ENCODE measurements at places on chromosomes 1 and 21.
A peak's percentile ranks its signal among the peaks of the same experiment; 100 is the strongest.

DNA sequence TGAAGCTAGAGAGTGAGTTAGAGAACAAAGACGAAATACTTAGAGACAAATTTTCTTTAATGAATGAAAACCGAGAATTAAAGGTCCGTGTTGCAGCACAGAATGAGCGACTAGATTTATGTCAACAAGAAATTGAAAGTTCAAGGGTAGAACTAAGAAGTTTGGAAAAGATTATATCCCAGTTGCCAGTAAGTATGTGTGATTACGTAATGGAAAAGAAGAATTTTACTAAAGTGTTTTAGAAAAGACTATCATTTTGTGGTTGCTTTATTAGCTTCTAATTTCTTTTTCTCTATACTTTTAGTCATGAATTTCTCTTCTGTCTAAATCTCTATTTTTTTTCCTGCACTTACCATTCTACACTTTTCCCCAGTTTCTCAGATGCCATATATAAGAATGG is 26.7 kb downstream of the CCDC18 start:
- DNase-seq, result no peak

GRCh38 chr1:207115269-207115668 is 11.2 kb downstream of the C4BPA start:
- DNase-seq, result no peak

DNA sequence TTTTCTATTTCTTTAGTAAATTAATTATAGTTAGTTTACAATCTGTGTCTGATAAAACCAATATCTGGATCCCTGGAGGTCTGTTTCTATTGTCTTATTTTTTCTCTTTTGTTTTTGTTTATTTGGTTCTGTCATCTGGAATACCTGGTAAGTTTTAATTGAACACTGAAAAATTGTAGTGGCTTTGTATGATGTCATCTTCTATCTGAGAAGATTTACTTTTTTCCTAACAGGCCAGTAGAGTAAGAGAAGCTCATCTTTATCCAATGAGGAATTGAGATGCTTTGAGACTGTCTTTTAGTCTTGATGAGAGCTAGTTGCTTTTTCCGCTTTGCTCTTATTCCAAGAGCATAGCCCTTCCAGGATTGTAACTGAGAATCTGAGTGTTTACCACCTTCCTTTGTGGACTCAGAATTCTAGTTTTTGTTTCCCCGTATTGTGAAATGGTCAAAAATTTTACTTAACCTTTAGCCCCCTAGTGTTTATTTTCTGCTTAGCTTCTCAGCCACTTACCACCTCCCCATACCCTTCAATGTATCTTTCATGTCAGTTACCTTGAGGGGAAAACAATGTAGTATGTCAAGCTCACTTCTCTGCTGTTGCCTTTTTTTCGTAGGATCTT is 25.0 kb downstream of the PTGFRN start:
- no peak for DNase-seq

GRCh38 chr1:116151739-116152576 is 40.8 kb downstream of the MAB21L3 start:
- DNase-seq, result peak; percentile 93

- DNase-seq, result no peak
Observed at GRCh38 chr21:36113647-36114428, 21.0 kb upstream of the CBR3 start.

All from posterior cingulate gyrus (tissue), 11 donors.